ENCODE measurements at places on chromosomes 12 and 14.

- no peak overlapping the region for H3K4me3 ChIP-seq
- H3K27ac ChIP-seq, result no peak overlapping the region
- H3K4me1 ChIP-seq, result no peaks in the 10 kb centered on the region
- DNase-seq, result no peak
Observed at GRCh38 chr14:87696485-87696884, 296.5 kb downstream of the GALC start.

DNA sequence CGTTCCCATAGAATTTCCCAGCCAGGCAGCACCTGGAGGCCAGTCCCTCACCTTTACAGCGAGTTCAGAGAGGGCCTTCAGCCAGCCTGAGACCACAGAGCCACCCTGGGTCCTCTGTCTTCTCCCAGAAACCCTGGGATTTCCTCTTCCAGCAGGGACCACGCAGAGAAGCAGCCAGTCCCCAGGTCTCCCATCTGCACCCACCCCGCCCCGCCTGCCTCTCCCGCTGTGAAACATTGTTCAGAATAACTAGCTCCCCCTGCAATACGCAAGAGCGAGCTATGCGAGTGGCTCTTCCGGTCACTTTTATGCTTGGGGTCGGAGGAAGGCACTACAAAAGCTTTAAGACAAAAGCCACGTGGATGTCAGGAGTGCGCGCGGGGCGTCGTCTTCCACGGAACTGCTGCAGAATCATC, 77.8 kb downstream of the SERPINA3 start:
- no peaks in the 10 kb centered on the region for H3K36me3 ChIP-seq
- H3K4me3 ChIP-seq, result no peak overlapping the region
- DNase-seq, result peak; percentile 52
- H3K4me1 ChIP-seq, result peaks cover 6% of the 10 kb centered on the region
- no peak overlapping the region for H3K27ac ChIP-seq
- no peaks in the 10 kb centered on the region for H3K27me3 ChIP-seq

- no peak for DNase-seq
- no peak overlapping the region for H3K4me3 ChIP-seq
- H3K27me3 ChIP-seq, result peaks cover 42% of the 10 kb centered on the region
- no peak overlapping the region for H3K27ac ChIP-seq
- H3K4me1 ChIP-seq, result no peaks in the 10 kb centered on the region
Observed at GRCh38 chr12:54956818-54957641, 27.5 kb downstream of the TESPA1 start.

DNA sequence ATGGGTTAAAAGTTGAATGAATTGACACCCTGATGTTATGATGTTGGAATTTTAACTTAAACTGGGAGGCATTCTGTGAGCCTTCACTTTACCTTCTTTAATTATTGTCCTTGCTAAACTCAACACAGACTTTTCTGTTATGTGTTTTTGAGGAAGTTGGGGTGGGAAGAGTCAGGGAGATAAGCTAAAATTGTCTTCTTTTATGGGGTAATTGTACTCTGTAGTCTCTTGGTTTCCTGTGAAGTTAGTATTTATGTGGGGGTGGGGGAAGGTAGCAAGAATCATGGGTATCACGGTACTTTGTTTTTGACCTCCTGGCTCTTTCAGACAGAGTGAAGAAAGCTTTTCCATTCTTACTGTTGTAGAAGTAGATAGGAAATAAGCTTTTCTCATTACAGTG, 32.9 kb downstream of the RAB21 start:
- H3K36me3 ChIP-seq, result peaks cover 23% of the 10 kb centered on the region
- H3K4me3 ChIP-seq, result no peak overlapping the region
- H3K4me1 ChIP-seq, result no peaks in the 10 kb centered on the region
- no peak for DNase-seq

All from chondrocyte (in vitro differentiated cells).